ENCODE measurements at places on chromosomes 4 and X.

- DNase-seq, result no peak
Observed at GRCh38 chr4:154707877-154708276, 35.9 kb upstream of the LRAT start.

- DNase-seq, result no peak
Observed at GRCh38 chrX:68498044-68498507, 775 bp upstream of the YIPF6 start.

GRCh38 chrX:115018944-115019343 lies 1.5 kb upstream of the IL13RA2 start:
- no peak for DNase-seq

DNA sequence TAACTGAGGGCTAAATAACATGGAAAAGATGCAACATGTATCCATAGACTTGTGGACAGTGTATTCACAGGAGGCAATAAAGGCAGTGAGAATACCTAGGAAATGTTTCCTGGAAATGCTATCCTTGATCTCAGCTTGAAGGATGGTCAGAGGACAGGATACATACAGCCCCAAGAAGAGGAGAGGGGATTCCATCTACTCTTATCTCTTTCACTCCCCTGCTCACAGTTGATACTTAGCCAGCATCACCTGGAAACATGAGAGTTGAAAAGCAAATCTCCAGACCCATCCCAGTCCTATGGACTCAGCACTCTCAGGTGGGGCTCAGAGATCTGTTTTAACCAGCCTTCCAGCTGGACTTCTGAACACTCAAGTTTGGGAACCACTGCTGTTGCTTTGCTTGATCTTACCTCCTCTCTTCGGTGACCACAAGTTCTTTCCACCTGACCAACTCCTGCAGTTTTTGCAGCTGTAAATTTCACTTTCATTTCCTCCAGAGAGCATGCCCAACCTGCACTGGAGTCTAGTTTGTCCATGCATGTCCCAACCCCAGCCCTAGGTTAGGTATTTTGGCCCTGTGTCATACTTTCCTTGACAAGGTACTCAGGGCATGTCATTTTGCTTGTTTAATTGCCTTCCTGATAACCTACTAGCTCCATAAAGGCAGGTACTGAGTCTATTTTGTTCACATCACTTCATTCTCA lies 10.4 kb downstream of the RELL1 start:
- no peak for DNase-seq

- no peak for DNase-seq
Observed at GRCh38 chr4:149708513-149709130, 107.0 kb downstream of the IQCM start.

DNA sequence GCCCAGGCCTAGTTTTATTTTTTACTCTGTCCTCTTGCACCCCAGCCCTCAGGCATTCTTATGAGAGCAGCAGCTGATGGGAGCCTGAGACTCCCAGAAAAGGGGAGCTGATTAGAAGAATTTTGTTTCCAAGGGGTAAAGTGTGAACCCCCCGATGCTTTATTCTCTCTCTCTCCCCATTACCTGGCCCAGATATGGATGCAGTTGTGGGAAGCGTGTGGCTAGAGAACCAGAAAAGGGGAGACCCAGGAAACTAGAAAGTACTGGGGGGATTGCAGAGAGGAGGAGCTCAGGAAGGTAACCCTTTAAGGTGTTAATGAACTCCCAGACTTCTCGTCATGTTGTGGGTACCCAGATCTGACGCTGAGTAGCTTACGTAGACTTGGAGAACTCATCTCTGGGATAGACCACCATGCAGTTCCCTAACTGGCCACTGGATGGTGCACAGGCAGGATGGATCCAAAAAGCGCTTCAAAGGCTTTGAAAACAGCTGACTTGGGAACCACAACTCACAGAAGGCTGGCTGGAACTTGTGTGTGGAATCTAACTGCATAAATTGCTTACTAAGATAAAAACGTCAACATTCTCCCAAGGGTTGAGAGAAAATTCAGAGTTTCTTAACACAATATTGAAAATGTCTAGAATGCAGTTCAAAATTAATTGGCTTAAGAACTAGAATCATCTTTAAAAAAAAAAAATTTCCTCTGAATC lies 64.7 kb downstream of the TBC1D14 start:
- peak; percentile 72 for DNase-seq

GRCh38 chr4:185597532-185598188 lies 62.4 kb upstream of the PDLIM3 start:
- peak; percentile 54 for DNase-seq

DNA sequence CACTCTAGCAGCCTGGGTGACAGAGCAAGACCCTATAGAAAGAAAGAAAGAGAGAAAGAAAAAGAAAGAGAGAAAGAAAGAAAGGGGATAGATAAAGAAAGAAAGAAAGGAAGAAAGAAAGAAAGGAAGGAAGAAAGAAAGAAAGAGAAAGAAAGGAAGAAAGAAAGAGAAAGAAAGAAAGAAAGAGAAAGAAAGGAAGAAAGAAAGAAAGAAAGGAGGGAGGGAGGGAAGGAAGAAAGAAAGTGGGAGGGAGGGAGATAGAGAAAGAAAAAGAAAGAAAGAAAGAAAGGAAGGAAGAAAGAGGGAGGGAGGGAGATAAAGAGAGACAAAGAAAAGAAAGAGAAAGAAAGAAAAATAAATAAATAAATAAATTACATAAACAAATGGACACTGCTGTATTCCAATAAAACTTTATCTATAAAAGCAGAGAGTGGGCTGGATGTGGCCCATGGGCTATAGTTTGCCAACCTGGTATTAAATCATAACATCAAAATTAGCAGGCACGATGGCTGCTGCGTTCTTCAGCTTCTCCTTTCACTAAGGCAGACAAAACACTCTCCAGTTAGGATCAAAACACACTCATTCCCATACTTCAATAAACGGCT lies 165.0 kb downstream of the ZNF674 start:
- DNase-seq, result no peak
